ENCODE measurements at places on chromosomes 1 and 21. TPM values are rescaled to one million over a fixed set of nuclear protein-coding genes. Genes with fewer than 3 reads are reported as not detected.

Gene RGS8
- not detected for total RNA-seq

DNA sequence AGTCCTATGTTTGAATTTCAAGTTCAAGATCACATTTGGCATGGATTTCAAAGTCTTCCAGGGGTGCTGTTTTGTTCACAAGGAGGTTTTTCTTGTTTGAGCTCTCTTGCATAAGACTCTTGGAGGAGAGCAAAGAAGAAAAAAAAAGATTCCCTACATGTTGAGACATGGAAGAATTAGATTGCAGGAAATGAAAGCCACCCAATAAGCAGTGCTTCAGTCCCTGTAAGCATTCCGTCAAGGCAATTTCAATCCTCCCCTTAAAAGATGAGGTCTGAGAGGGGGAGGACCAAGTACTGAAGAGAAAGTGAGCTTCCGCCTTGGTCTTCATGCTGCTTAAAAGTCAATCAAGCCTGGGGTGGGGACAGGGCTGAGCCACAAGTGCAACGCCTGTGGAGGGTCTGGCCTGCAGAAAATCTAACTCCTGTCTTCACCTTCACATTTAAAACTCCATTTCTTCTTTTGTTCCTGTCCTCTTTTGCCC, 50.2 kb downstream of the LPAR3 start:
- DNase-seq: no peak

GRCh38 chr21:45819478-45820170, 161.9 kb upstream of the COL6A1 start:
- DNase-seq: no peak

Gene RAB7B
- 1.3 TPM for total RNA-seq

- DNase-seq: no peak
Measured at GRCh38 chr1:49526672-49527071, 497.1 kb downstream of the AGBL4 start.
